ENCODE measurements at places on chromosomes 3 and 15.

GRCh38 chr15:95459273-95459672 lies 871.2 kb upstream of the NR2F2 start:
- DNase-seq, result no peak

DNA sequence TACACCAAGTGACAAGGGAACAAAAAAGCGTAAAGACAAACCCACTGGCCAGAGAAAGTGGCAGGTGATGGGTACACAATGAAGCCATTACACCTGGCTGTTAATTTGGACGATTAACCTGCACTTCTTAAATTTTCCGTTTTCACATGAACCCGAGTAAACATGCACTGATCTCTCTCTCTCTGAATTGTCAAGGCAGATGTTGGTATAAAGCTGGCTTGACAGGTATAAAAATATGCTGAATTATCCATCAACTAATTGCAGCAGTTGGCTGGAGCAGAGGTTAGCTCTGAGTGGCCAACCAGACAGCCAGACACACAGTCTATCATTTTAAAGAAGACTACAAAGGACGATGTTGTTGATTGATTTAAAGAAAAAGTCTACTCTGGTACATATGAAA lies 561.7 kb upstream of the ALCAM start:
- no peak for DNase-seq

DNA sequence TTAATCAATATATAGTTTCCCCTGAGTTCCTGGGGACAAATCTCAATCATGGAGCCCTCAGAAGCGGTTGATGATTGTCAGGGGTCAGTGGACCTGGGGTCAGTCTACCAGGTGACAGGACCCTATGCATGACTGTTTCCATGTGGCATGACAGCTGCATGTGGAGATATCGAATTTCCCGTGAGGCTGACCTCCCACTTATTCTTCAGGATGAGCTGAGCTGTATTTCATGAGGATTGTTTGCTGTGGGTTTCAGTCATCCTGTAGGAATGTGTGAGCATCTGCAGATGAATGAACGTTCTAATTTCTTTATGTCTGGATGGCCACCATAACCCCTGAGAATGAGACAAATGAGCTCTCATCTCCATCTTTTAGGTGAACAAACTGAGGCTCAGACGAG lies 93.0 kb upstream of the HES1 start:
- no peak for DNase-seq

- DNase-seq, result no peak
Observed at GRCh38 chr15:101068523-101068960, 149.4 kb downstream of the LRRK1 start.

DNA sequence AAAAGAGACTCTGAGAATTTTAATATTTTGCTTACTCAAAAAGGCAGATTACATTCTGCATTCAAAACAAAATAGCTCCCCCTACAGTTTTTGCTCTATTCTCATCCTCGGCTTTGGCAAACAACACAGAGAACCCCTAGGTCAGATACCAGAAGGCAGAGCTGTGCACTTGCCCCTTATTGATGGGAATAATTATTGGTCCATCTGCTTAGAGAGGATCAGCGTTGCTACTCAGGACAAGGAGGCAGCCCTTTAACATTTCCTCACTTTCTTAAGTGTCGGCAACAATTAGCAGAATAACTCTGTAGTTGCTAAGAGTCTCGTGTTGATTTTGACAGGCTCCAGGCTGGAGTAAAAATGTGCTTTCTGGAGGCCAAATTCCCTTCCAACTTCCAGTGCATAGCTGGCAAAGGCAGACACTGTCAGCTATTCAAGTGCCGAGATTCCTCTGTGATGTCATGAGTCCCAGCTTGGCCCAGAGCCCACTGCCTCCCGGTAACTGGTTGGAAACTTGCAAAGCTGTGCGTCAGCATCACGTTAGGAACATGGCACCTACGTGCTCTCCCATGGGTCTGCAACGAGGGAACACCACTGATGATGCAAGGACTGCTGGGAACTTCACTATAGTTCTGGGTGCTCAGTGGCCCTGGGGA lies 482.7 kb upstream of the ADAMTS9 start:
- no peak for DNase-seq

GRCh38 chr3:187737006-187737367 lies 8.3 kb downstream of the BCL6 start:
- no peak for DNase-seq

- DNase-seq, result no peak
Observed at GRCh38 chr3:184372296-184372821, 5.6 kb downstream of the THPO start.

DNA sequence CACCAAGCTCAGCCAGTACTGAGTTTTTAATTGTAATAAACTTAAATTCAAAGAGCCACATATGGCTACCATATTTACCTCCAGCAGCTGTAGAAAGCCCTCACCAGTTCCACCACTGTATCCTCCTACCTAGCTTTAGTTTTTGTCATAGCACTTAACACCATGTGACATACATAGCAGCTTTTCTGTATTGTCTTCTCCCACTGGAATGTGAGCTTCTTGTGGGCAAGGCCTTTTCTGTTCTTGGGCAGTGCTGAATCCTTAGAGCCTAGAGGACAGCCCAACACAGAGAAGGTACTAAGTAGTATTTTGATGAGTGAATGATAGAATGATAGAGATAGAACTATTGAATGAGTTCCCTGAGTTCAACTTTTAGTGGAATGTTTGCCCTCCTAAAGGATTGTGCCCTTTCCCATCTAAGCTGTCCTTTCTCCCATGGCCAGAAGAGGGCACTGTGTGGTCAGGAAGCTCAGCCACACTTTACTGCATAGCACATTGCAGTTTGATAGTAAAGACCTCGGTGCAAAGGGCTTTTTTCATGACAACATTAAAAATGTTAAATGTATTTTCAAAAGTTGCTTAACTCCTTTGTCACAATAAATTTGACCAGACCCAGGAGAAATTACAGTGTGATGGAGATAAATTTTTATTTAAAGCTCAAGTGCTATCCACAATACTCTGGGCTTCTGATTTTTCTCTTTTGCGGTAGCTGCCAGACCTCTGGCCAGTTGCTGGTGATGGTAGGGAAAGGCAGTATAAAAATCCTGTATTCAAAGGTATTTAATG lies 115.8 kb downstream of the GHSR start:
- DNase-seq, result no peak

DNA sequence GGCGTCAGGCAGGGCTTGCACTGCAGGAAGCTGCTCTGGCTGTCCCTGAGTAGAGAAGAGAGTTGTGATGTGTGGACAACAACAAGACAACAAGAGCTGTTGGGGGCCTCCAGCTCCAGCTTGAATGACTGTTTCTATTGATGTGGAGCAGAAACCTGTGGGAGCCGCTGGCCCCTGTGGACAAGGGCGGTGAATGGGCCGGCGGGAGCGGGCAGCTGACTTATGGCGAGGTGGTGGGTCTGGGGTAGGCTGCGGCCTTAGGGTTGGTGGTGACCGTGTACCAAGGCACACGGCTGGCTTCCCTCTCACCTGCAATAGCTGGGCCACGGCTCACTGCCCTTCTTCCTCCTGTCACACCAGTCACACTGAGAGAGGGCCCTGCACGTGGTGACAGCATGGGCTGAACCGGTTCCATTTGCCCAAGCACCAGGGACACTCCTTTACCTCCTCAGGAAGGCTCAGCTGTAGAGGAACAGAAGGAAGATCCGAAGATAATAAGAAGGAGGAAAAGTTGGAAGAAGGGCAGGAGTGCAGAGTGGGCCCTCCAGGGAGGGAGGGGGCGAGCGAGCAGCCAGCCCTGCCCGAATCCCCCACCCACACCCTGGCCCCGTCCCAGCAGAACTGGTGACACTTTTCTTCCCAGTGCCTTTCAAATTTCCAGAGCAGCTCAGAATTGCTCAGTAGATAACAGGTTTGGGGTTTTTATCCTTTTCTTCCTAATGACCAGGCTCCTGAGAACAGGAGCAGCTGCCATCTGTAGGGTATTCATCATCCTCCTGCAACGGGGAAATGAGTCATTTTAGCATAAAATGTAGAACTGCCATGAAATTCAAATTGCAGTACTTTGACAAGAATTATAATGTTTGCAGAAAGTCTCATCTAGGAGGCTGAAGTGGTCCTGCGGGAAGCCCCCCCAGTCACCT lies 136.9 kb downstream of the TJP1 start:
- no peak for DNase-seq

GRCh38 chr3:6250167-6250566 lies 610.7 kb upstream of the GRM7 start:
- DNase-seq, result no peak

DNA sequence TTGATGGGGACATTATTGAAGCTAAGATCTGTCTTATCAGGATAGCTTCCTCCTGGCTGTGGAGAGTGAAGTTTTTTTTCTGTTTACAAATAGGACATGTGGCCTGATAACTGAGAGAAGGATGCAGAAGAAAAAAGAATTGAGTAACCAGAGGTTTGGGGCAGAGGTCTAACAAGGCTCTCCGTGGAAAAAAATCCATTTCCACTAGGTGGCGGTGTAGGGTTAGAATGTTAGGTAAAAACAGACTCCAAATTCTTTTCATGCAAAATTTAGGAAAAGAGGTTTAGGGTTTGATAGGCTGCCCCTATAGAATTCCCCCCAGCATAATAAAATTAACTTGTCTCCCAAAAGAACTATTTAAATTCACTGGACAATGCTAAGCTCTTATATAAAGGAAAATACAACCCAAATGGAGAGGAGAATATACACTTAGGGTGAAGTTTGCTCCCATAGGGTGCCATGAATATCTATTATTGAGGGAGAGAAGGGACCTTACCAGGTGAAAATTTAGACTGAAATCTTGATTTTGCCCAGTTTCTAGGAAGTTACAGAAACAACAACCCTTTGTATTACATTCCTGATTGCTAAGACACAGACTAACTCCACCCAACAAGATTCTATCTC lies 1560.4 kb downstream of the OTOL1 start:
- no peak for DNase-seq

DNA sequence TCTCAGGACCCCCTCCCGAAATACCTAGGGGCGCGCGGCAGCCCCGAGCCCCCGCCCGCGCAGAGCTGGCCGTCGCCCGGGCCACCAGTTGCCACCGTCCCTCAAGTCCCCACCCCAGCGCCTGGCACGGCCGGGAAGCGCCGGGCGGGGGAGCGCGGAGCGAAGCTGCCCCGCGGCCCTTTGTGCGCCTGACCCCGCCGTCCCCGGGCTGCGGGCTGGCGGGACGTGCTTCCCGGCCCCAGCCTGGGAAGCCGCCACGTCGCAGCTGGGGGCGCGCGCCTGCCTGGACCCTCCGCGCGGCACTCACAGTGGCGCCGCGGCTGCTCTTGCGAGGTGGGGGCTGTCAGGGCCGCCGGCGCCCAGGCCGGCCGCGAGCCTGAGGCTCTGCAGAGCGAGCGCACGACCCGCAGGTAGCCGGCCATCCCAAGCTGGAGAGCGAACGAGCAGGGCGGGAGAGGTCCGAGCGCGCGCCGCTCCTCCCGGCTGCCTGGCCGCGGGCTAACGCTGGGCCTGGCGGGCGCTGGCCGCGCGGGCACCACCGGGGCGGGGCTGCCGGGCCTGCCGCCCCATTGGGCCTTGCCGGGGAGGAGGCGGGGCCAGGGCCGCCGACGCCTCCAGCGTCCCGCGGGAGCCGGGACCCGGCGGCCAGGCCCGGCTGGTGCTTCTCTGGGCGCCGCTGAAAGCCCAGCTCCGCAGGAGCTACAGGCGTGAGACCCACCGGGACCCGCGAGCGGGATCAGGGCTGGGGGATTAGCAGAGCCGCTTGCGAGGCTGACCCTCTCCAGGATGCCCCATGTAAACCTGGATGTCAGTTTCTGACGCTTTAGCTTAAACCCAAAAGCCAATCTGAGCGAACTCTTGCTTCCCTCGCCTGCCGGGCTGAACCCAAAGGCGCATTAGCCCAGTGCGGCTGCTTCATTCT lies at the start of gene IDH2:
Gene IDH2 (minus strand): TSS at position 500 of the 922 bp plus-strand sequence. CDS start 78 bp downstream, at position 422.
- DNase-seq, result no peak

DNA sequence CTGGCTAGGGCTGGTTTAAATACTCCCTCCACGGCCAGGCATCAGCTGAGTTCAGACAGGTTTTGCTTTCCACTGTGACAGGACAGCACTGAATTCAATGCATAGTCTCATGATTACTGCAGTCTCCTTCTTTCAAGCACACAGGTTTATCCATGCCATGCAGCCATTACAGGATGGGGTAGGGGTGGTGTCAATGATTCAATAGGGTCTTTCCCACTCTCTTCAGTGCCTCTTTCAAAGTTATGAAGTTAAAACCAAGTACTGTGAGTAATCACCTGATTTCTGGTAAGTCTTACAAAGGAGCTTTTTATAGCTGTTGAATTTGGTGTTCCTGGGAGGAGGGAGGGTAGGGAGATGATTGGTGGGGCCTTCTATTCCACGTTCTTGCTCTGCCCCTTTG lies 47.2 kb downstream of the TMEM212 start:
- no peak for DNase-seq

GRCh38 chr3:190513409-190514370 lies at the start of gene IL1RAP:
IL1RAP (plus strand) TSS chr3:190514085; CDS start chr3:190564290, 50,205 bp downstream.
- peak; percentile 42 for DNase-seq

- DNase-seq, result no peak
Observed at GRCh38 chr15:58043192-58043903, 22.2 kb downstream of the ALDH1A2 start.

DNA sequence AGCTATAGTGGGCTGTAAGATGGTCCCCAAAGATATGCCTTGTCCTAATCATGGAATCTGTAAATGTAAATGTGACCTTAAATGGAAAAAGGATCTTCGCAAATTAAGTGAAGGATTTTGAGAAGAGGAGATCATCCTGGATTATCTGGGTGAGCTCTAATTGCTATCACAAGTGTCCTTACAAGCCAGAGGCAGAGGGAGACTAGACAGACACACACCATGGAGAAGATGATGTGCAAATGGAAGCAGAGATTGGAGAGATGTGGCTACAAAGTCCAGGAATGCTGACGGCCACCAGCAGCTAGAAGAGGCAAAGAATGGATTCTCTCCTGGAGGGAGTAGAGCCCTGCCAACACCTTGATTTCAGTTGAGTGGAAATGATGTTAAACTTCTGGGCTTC lies 102.3 kb upstream of the PROK2 start:
- no peak for DNase-seq

DNA sequence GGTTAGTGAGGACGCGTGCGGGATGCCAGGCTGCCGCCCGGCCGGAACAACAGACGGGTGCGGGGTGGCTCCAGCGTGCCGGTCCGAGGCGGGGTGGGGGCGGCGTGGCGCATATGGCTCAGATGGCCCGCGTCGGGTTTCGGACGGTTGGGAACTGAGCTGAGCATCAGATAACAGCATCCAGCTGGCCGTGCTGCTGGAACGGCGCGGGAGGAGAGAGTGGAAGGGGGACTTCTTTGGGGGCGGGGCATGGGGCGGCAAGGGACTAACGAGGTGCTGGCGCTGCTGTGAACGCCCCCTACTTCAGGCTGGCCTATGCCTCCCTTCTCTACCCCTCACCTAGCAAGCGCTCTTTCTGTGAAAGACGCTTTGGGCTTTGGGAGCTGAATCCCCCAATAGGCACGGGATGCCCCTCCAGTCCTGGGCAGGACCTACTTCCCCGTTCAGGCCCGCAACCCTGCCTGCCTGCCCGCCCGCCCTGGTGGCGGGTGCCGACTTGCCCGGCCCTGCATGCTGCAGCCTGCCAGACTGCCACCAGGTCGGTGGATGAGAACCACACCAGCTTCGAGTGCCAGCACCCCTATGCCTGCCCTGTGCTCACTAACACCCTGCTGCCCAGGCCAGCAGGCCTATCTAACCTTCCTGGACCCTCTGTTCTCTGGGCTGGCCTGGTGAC lies 542 bp downstream of the INKA1 start:
- no peak for DNase-seq

- DNase-seq, result no peak
Observed at GRCh38 chr3:72432246-72432645, 416.0 kb downstream of the SHQ1 start.
